Fibroblast of skin of right quadriceps (primary cell): ENCODE measurements at places on chromosomes 2 and 18.

- no peak for DNase-seq
Observed at GRCh38 chr2:174492963-174493431, 6.2 kb upstream of the GPR155 start.

DNA sequence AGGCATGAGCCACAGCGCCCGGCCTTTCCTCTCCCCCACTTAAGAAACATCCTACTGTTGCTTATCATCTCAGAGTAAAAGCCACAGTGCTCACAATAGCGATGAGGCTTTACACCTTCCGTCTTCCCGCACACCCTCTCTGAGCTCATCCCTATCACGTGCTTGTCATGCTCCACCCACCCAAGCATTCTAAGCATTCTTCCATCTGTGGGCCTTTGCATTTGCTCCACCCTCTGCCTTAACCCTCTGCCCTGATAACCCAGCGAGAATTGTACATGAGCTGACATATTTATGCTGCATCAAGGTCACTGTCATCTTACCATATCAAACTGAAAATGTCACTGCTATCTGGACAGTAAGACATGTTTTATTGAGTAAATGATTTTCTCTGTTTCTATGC, 22.6 kb downstream of the FOXI3 start:
- DNase-seq = no peak

- no peak for DNase-seq
Observed at GRCh38 chr2:235583144-235583543, 89.3 kb downstream of the AGAP1 start.

- DNase-seq = no peak
Observed at GRCh38 chr2:157439824-157440186, 4.1 kb downstream of the CYTIP start.

- DNase-seq = no peak
Observed at GRCh38 chr2:174495365-174496012, 8.7 kb upstream of the GPR155 start.

- no peak for DNase-seq
Observed at GRCh38 chr2:136060416-136060815, 57.5 kb downstream of the CXCR4 start.

DNA sequence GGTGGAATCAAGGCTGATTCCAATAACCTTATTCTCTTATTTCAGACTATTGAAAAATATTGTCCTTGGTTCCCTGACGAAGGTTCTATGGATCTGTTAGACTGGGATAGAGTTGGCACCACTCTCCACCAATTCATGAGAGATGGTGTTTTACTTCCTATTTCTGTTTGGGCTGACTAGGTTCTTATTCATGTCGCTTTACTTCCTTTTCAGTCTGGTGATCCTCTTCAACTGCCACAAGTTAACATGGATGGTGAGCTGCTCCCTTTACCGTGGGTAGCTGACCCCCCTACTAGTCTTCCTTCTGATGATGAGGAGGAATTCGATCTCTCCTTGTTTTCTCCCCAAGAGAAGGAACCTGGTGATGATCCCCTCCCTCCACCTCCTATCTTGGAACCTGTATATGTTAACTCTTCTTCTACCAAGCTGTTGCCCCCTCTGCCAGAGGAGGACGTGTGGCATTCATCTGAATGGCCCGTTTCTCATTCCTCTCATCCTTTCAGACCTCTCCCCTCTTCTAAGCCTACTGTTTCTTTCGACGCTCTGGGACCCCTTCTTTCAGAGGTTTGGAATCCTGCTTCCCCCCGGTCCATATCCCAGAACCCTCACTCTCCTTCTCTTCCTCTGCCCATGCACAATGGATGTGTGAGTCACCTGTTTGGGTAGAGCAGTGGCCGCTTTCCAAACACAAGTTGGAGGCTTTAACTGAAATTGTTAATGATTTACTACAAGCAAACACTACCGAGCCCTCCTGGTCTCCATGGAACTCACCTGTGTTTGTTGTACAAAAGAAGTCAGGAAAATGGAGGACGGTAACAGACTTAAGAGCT, 13.5 kb upstream of the CNOT11 start:
- DNase-seq = no peak

- no peak for DNase-seq
Observed at GRCh38 chr18:33269223-33269622, 171.3 kb downstream of the CCDC178 start.

- DNase-seq = no peak
Observed at GRCh38 chr2:102803897-102804217, 42.0 kb downstream of the TMEM182 start.

GRCh38 chr2:192010073-192010472, 163.2 kb upstream of the CAVIN2 start:
- no peak for DNase-seq

DNA sequence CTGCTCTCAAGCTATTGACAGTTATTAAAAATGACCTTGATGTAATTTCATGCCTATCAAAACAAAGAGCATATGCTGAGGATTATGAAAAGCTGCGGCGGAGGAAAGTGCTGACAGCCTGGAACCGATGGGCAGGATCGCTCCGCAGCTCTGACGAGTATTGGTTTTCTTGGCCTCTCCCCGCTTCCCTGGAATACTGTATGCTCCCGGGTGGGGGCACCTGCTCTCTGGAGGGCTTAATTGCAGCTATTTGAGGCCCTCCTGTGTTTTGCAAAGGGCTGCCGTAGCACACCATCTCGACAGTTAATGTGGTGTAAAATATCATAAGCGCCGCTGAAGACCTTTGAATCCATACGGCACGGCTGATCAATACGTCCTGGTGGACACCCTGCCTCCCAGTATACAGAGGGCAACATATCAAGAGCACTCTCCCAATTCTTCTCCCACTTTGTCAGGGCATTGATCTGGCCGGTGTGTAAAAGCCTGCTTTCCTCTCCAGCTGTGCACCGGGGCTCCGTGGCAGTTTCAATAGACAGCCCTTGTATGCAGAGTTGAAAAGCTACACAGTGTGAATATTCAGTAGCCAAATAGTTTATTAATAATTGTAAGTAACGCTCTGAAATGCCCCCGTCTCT, 662.4 kb downstream of the GALR1 start:
- no peak for DNase-seq

DNA sequence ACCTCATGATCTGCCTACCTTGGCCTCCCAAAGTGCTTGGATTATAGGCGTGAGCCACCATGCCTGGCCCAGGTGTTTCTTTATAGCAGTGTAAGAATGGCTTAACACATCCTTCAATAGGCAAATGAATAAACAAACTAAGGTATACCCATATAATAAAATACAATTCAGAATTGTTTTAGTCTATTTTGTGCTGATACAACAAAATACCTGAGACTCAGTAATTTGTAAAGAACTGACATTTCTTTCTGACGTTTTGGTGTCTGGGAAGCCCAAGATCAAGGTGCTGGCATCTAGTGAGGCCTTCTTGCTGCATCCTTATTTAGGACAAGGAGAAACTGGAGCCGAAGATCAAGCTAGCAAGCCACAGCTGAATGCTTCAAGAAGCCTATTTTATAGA, 1372.1 kb upstream of the DDX18 start:
- no peak for DNase-seq

DNA sequence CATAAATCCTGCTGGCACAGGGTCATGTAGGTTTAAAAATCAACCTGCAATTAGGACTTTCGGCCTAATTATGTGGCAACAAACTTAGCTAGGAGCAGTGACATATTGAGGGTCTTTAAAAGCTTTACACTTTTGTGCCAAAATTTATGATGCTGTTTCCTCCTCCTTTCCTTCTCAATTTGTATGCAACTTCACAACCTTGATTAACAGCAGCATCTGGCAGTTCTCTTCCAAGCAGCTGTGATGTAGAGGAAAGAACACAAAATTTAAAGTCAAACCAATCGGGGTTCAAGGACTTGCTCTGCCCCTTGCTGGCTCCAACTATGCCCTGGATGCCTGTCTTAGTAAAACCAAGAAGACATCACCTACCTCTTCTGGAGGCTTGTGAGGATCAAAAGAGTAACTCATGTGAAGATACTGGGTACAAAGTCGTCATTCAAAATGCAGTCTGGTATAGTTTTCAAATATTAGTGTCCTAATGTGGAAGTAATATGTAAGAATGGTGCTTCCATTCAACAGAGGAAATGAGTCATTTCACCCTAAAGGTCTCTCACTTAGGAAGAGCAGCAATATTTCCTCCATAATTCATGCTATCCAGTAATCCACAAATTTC, 94.7 kb downstream of the ANKRD44 start:
- DNase-seq = peak; percentile 17

GRCh38 chr2:64825831-64826491, 163.2 kb upstream of the SLC1A4 start:
- DNase-seq = no peak

- no peak for DNase-seq
Observed at GRCh38 chr2:181275643-181276070, 181.5 kb upstream of the ITGA4 start.

- no peak for DNase-seq
Observed at GRCh38 chr18:46536215-46536874, 120.7 kb downstream of the LOXHD1 start.

GRCh38 chr2:86786001-86786536, 4.6 kb downstream of the CD8A start:
- no peak for DNase-seq

DNA sequence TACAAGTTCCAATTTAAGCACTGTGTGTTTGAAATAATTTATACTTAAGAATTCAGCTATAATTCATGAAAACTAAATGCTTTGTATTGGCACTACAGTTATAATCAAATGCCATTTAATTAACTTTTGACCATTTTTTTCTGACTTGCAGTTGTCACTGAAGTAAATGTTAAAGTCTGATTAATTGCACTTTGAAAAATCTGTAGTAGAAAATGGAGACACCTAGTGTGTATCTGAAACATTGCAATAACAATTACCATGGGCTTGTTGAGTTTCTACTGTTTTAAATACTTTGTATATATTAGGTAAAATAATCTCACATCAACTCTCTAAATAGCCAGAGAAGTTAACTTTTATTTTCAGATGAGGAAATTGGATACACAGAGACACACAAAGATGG, 458.6 kb upstream of the FSIP2 start:
- DNase-seq = no peak
